ENCODE measurements at places on chromosomes 13 and 19. TPM values are rescaled to one million over a fixed set of nuclear protein-coding genes. Genes with fewer than 3 reads are reported as not detected.

NDUFB7 gene
- total RNA-seq = 170 TPM

LILRA2 gene
- total RNA-seq = not detected

PEG3 gene
- total RNA-seq = 0.44 TPM

TPTE2 gene
- not detected for total RNA-seq

OLFM4 gene
- total RNA-seq = not detected

PRTN3 gene
- not detected for total RNA-seq

PSG3 gene
- total RNA-seq = not detected

KLK14 gene
- not detected for total RNA-seq

C19orf81 gene
- not detected for total RNA-seq

ZNF534 gene
- 0.44 TPM for total RNA-seq

MEIS3 gene
- total RNA-seq = 42.5 TPM

POSTN gene
- total RNA-seq = 13.6 TPM

IGFL1 gene
- total RNA-seq = not detected

IFNL1 gene
- total RNA-seq = not detected

CCDC9 gene
- total RNA-seq = 12.5 TPM

IRGQ gene
- total RNA-seq = 38.9 TPM

SIGLEC14 gene
- total RNA-seq = not detected

CYSLTR2 gene
- total RNA-seq = 0.88 TPM

KLHL1 gene
- total RNA-seq = not detected

EXOC3L2 gene
- under 0.01 TPM for total RNA-seq

ZSWIM9 gene
- 3.0 TPM for total RNA-seq

ZNF135 gene
- total RNA-seq = 2.7 TPM

ZNF577 gene
- total RNA-seq = 5.3 TPM

NTN5 gene
- not detected for total RNA-seq

ZSCAN1 gene
- not detected for total RNA-seq

SOX1 gene
- not detected for total RNA-seq

KLK8 gene
- not detected for total RNA-seq

ADPRHL1 gene
- 3.3 TPM for total RNA-seq

NPAS1 gene
- 0.44 TPM for total RNA-seq

AXL gene
- total RNA-seq = 265 TPM

C1QTNF9B gene
- not detected for total RNA-seq

TTC9B gene
- total RNA-seq = not detected

ARHGAP33 gene
- 5.0 TPM for total RNA-seq

ANGPTL8 gene
- total RNA-seq = not detected

LYPD4 gene
- total RNA-seq = not detected

KIR2DL4 gene
- total RNA-seq = not detected

DOHH gene
- total RNA-seq = 13.8 TPM

All from placental pericyte (primary cell).